ENCODE measurements at places on chromosomes 6 and 20.

GRCh38 chr6:3001773-3002293 lies 2.1 kb downstream of the NQO2 start:
- peak; percentile 78 for DNase-seq

DNA sequence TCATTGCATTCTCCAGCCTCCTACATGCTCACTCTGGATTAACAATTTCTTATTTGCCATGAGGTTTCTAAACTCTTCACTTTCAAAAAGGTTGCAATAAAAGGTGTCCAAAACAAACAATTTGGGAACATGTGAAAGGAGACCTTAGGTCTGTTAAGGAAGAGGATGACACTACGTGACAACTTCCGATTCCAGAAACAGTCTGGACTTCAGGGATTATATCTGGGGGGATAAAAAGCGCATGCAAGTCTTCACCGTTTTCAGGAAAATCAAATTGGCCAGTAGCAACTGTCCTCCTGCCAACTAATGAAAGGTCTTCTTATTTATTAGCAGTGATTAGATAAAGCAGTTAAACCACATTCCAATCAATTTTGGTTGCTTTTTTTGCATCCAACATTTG lies 1.8 kb downstream of the ZDHHC14 start:
- no peak for DNase-seq

- DNase-seq = no peak
Measured at GRCh38 chr20:46408281-46408731, 1.9 kb upstream of the ELMO2 start.

DNA sequence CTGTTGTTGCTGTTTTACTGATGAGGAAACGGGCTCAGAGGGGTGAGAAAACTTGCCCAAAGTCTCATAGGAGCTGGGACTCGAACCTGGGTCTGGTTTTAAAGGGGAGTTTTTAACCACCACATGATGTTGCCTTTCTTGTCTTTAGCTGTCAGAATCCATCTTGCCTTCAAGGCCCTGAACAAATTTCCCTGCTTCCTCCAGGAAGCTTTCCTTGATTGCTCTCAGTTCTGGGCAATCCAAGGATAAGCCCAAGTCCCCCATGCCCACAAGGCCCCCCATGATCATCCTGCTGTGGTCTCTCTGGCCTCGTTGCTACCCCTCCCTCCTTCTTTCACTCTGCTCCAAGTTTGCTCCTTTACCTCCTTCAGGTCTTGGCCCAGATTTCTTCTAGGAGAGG lies 73.5 kb downstream of the CD40 start:
- no peak for DNase-seq

DNA sequence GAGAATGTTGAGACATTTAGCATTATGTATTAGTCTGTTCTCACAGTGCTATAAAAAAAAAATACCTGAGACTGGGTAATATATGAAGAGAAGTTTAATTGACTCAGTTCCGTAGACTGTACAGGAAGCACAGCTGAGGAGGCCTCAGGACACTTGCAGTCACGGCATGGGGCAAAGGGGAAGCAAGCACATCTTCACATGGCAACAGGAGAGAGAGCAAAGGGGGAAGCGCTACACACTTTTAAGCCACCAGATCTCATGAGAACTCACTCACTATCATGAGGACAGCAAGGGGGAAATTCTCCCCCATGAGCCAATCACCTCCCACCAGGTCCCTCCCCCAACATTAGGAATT lies 26.8 kb upstream of the TFAP2A start:
- DNase-seq = no peak

DNA sequence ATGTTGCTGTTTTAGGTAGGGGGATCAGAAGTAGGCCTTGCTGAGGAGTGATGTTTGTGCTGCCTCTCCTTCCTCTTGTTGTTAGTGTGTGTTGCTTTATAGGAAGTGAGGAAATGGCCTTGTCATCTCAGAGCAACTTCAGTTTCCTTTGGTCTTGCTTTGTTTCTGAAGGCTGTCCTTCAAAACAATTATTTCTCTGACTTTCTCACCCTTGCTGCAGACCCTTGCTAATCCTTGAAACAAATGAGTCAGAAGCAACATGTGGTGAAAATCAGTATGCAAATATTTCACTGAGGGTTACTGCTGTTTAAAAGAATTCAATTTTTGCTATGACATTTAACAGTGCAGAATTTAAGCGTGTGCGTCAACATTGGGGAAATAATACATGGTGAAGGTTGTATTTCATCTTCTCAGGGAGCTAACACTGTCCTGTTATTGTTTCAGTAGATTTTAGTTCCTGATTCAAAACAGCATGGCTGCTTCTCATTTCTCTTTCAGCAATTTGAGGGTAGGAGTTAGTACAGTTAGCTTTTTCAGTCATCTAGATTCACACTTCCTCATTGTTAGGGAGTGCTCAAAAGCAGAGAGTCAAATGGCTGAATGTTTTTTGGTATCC lies 13.8 kb downstream of the RNF144B start:
- no peak for DNase-seq

- peak; percentile 53 for DNase-seq
Measured at GRCh38 chr6:43682724-43683429, 4.7 kb downstream of the MRPS18A start.

- no peak for DNase-seq
Measured at GRCh38 chr6:133099573-133099972, 141.6 kb upstream of the EYA4 start.

GRCh38 chr20:47774131-47774777 lies 11.0 kb downstream of the SULF2 start:
- DNase-seq = no peak

DNA sequence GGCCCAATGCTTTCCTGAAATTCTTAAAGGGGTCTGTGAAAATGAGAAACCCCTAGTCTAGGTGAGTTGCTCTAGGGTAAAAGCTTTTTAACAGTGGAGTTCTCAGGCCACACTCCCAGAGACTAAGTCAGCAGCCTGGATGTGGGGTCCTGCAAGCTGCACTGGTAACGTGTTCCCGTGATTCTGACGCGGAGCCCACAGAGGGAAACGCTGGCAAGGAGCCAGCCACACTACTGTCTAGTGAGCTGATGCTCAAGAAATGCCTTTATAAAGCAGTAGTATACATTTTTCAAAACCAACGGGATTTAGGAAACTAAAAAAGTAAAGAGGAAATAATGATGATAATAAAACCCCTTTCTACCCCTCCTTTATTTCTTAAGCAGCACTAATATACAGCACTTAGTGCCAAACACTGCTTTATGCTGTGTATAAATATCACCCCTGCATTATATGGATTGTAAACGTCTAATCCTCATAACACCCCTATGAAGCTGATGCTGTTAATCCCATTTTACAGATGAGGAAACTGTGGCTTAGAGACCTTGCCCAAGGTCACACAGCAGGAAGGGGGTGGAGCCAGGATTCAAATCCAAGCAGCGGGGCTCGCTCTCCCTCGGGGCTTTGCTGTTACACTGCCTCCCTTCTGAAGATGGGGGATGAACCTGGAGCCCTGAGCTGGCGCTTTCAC lies 25.0 kb downstream of the KCNK15 start:
- no peak for DNase-seq

DNA sequence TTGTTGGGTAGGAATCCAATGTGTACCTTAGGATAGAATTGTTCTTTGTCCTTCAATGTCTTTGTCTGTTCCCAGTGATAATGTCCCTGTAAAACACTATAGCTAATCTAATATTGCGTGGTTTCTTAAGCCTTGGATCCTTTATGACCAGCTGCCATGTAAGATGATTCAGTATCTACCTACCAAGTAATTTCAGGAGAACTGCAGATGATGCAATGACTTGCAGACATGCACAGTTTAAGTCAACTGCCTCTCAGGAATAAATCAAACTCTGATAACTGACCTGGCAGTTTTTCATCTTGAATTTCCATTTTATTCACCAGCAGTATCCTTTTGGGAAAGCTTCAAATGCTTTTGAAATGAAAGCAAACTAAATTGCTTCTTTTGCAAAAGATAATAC lies 157.8 kb downstream of the TPBG start:
- DNase-seq = no peak

GRCh38 chr6:72832271-72832670 lies 210.4 kb downstream of the KCNQ5 start:
- DNase-seq = no peak

GRCh38 chr6:127812985-127813698 lies 87.7 kb downstream of the THEMIS start:
- no peak for DNase-seq

DNA sequence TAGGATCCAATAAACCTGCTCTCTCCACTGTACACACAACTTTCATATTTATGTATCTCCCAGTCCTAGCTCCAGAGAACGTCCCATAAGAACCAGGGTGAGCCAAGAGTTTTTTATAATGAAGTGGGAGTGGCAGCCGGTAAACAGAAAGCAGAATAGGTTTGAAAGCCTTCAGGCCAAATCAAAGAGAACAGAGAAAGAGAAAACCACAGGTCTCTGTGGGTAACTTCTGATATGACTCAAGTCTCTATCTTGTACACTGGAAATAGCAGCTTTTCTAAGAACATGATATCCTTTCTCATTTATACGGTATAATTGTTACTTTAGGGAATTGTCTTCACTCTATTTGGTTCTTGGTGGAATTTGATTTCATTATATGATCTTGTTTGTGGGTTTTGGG lies 273.6 kb downstream of the PACRG start:
- no peak for DNase-seq

DNA sequence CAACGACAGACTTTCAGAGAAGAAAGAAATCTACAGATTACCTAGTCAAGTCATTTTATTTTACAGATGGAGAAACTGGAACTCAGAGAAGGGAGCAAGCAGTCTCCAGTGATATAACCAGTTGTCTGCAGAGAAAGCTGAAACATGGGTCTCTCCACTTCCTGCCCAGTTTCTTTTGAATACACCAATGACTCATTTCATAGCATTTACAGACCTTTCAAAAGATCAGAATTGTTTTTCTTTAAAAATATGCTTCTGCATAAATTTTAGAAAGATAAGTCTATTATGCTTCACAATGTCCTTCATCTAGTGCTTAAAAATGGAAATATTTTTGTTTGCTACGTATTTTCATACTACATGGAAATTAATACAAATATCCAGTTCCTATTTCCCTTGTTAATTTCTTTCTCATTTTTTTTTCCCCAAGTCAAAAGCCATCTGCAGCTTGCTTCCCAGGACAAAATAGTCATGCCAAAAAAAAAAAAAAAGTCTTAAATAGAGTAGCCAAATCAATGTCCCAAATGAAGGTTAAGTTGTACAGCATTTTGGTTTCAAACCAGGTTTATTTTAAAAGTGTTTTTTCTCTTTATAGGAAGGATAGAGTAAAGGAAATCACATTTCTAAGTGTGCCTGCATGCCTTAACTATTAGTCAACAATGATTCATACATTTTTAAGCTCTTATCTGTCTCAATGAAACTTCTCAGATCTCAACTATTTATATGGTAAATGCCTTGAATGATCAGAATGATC lies 36.9 kb downstream of the ARHGAP18 start:
- DNase-seq = no peak

DNA sequence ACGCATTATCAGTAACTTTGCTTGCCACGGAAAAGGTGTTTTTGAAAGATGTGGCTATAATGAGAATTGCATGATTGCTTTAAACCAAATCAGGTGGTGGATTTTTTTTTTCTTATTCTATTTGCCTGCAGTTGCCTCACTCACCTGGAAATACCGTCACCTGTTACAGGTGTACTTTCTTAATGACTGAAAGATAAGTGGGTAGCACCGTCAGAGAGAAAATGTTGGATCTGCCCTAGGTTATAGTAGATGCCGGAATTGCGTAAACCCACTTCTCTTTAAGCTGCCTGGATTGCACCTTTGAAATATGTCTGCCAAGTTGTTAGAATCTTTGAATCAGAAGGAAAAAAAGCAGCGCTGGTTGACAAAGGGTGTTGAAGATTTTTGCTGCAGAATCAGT lies 68.5 kb downstream of the SH3BGRL2 start:
- DNase-seq = no peak

- no peak for DNase-seq
Measured at GRCh38 chr20:21396599-21397340, 556 bp downstream of the NKX2-4 start.

GRCh38 chr6:92634561-92634960 lies 784.8 kb downstream of the EPHA7 start:
- DNase-seq = no peak

Measured in K562 (cell line).